ENCODE measurements at places on chromosomes 16 and 17.

DNA sequence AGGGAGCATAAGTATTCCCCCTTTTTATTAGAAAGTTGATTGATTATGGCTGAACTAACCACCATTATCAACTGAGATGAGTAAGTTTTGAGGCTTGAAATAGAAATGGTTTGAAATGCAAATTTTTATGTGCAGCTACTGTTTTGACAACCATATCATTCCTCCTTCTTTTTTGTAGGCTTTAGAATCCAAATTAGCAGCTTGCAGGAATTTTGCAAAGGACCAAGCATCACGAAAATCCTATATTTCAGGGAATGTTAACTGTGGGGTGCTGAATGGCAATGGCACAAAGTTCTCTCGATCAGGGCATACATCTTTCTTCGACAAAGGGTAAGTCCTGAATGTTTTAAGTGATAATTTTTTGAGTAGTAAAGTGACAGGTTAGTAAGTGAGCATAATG lies 24.1 kb downstream of the NDEL1 start:
- no peak for DNase-seq

DNA sequence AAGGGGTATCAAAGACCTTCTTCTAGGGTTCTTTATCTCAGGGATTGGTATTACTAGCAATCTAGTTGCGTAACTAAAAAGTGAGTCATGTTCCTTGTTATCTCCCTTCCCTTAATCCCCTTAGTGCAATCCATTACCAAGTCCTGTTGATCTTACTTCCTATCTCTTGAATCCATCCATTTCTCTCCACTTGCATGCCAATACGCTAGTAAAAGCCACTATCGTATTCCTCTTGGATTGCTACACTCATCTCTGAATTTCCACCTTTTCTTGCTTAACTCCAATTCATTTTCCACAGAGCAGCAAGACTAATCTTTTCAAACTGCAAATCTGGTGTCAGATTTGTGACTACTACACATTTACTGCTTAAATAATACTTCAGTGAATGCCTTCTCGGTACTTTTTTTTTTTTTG lies 1.8 kb upstream of the ADAT1 start:
- no peak for DNase-seq

DNA sequence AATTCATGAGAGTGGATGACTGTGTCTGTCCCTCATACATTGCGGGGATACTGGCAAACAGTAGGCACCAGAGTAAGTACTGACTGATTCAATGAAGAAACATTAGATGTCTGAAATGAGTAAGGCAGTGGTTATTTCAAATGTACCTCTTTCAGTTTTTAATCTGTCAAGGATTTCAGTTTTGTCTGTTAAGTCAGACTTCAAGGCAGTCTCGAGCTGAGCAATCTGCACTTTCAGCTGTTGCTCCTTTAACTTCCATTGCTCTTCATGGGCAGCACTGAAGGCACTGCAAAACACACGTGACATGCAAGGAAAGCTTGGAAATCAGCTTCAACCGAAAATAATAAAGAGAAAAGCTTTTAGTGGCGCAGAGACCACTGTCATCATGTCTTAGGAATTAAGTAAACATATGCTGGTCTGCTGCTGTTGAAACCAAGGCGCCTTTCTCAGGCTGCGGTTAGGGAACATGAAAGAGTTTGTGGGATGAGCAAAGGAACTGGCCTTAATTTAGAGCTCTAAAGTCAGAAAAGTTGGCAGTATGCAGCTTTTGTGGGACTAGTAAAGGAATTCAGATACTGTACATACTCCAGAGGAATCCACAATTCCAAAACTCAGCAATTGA lies 38.8 kb downstream of the RPGRIP1L start:
- no peak for DNase-seq

- no peak for DNase-seq
Observed at GRCh38 chr16:50276326-50276640, 9.9 kb downstream of the ADCY7 start.

- peak; percentile 57 for DNase-seq
Observed at GRCh38 chr16:4614571-4615383, at the start of gene UBALD1. Gene UBALD1 (minus strand): TSS chr16:4614888. CDS start chr16:4614797, 91 bp downstream.

GRCh38 chr16:66427036-66427860 lies at the start of gene BEAN1:
Gene BEAN1 (plus strand): TSS chr16:66427295. CDS start chr16:66437677, 10,382 bp downstream.
- no peak for DNase-seq

DNA sequence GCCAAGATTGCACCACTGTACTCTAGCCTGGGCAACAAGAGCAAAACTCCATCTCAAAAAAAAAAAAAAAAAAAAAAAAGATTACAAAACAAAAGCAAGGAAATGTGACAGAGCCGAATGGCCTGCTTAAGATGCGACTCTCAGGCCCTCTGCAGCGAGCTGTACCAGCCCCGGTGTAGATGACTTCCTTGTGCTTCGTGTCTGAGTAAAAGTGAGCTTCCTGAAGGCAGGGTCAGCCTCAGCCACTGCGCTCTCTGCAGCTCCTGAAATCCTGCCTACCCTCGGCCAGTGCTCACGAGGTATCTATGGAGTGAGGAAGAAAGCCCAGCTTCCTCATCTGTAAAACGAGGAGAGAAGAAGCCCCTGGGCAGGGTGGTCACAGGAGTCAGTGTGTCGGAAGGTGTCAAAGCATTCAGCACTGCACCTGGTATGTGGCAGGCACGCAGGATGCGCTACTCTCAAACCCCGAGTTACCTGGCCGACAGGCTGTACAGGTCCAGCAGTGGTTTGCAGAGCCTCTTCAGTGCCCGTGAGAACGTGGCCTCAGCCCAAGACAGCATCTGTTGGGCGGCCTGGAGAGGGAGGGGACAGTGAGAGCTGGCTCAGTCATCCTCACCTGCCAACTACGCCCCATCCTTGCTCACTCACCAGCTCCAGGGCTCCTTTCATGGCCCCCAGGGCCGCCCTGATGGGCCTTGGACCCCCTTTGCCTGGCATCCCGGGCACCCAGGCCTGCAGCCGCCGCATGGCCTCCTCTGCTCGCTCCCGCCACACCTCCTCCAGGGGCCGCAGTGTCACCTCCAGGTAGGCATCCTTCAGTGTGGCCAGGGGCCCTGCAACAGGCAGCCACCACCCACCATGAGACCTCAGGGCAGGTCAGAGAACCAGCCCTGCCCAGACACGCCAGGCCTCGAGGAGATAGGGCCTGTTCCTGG lies 44.6 kb downstream of the RMI2 start:
- no peak for DNase-seq

GRCh38 chr17:70987867-70988340 lies 818.6 kb downstream of the KCNJ2 start:
- DNase-seq: no peak

GRCh38 chr16:67068212-67068753 lies 39.3 kb downstream of the CBFB start:
- DNase-seq: no peak

DNA sequence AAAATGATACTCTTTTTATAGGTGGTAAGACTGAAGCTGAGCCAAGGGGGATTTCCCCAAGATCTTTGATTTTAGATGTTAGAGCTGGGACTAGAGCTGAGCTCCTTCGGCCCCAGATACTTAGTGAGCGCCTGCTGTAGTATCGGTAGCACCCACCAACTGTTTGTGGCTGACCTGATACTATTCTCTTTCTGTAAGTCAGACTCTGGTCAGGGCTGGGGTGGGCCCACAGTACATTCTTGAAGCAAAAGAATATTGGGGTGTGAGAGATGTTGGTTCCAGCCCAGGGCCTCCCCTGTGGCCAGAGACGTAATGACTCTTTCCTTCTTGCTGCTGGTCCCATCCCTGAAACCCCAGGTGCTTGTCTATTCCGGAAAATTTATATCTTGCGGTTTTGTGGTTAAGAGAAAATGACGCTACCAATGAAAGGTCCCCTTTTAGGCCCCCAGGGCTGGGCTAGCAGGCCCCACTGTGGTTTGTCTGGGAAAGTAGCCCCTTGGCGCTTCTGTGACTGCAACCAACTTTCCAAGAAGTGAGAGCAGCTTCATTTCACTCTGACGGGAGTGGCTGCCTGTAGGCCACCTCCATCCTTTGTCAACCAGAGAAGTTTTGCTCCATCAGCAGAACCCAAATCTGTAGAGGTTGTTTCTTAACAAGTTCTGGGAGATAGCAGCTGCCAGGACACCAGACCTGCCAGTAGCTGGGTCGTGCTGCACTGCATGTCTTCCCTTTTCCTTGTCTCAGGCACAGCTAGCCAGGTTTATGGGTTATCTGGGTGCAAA lies 86.4 kb upstream of the LGALS9 start:
- DNase-seq: peak; percentile 6

DNA sequence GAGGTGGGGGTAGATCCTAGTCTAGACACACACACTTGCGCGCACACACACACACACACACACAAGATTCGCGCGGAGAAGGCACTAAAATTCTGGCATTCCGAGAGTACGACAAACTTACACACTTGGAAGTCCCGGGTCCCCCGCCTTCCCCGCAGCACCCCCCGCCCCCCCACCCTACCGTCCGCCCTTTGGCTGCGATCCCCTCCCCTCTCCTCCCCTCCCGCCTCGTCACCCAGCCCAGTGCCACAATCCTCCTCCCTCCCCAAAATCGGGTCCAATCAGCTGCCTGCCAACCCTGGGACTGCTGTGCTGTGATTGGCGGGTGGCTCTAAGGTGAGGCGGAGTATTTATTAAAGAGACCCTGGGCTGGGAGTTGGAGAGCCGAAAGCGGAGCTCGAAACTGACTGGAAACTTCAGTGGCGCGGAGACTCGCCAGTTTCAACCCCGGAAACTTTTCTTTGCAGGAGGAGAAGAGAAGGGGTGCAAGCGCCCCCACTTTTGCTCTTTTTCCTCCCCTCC lies at the start of gene SOX9:
Gene SOX9, plus strand, starts transcription at position 379 of the 522 bp plus-strand sequence. CDS start 372 bp downstream, outside the sequence.
- DNase-seq: no peak

GRCh38 chr17:182050-182751 lies 751 bp upstream of the DOC2B start:
- DNase-seq: no peak

DNA sequence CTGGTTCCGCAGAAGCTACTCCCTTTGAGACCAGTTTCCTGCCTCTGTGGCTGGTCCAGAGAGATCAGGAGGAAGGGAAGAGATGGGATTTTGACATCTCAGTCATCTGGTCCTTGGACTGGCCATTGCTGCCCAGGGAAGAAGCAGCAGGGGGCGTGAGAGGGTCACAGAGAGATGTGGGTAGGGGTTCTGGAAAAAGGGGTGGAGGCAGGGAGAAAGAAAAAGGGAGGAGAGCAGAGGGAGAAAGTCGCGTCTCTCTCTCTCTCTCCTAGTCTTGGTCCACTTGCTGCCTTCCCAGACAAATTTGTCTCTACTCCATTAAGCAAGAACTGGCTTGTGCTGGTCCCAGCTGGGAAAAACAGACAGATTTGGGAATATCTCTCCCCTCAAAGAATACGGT lies 4.4 kb downstream of the SHBG start:
- DNase-seq: no peak

GRCh38 chr17:78774956-78775571 lies 7.0 kb downstream of the CYTH1 start:
- peak; percentile 25 for DNase-seq

GRCh38 chr17:12536472-12536871 lies 129.2 kb upstream of the MYOCD start:
- DNase-seq: no peak

Measured in activated naive CD8-positive, alpha-beta T cell treated with anti-CD3 and anti-CD28 coated beads, Interleukin-2, amount 50 U/mL, for 16 hours (primary cell).